GM13976 (cell line): ENCODE measurements at places on chromosomes 5 and 9.

DNA sequence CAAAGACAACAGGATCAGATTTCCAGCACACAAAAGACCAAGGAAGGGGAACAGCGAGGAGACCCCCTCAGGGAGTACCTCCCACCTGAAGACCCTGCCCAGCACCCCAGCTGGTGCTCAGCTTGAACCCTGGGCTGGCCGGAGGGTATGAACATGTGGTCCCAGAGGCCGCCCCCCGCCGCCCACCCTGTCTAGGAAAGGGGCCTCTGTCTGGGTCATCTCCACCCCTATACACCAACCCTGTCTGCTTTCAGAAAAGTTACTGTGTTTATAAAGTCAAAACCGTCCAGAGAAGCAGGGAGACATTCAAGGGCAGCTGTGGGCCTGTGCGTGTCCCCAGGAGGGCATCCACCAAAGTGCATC is 72.2 kb downstream of the ADAMTS2 start:
- no peak for DNase-seq

DNA sequence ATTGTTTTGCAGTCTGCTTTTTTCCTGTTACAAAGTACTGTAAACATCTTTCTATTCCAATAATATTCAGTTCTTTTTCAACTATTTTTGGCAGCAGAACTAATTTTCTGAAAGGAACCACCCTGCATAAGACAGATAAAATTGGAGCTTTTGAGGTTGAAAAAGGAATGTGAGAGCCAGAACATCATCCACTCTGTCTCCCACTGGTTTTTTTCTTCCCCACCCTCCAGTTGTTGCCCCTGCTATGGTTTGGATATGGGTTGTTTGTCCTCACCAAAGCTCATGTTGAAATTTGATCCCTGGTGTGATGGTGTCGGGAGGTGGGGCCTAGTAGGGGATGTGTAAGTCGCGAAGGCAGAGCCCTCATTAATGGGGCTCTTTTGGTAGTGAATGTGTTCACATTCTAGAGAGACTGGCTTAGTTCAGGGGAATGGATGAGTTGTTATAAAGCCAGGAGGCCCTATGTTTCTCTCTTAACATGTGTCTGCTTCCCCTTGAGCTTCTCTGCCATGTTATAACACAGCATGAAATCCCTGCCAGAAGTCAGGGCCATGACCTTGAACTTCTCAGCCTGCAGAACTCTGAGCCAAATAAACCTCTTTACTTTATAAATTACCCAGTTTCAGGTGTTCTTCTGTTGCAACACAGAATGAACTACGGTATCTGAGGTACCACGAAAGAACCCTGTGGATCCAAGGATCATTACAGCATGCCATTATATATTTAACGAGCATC is 34.8 kb upstream of the MAST4 start:
- no peak for DNase-seq

GRCh38 chr5:159083548-159084452 is 15.9 kb downstream of the EBF1 start:
- DNase-seq, result peak; percentile 35

- no peak for DNase-seq
Measured at GRCh38 chr9:38026021-38026809, 42.8 kb downstream of the SHB start.

- no peak for DNase-seq
Measured at GRCh38 chr9:78865737-78866136, 568.8 kb downstream of the PSAT1 start.

- DNase-seq, result no peak
Measured at GRCh38 chr5:138833080-138833479, 42.1 kb downstream of the LRRTM2 start.

DNA sequence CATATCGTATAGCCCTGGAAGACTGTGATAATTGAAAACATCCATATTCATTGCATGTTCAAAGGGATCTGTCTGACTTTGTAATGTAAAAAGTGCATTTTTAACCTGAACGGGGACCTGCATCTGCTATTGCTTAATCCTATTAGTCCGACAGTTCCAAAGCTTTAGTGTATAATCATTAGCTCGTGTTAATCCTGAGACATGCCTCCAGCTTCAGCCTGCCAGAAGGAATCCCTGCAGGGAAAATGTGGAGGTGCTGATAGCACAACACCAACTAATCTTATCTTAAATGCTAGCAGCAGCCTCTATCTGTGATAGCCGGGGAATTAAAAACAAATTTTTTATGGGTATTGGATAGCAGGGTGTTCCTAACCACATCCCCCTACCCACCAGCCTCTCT is 495.2 kb downstream of the TLE4 start:
- DNase-seq, result no peak

- DNase-seq, result no peak
Measured at GRCh38 chr5:138875552-138875875, 379 bp upstream of the LRRTM2 start.
